ENCODE measurements at places on chromosomes 6 and 20.
A peak's percentile ranks its signal among the peaks of the same experiment; 100 is the strongest.

- peak; percentile 81 for DNase-seq
Observed at GRCh38 chr6:26026833-26027490, 60.3 kb upstream of the HFE start.

- DNase-seq, result no peak
Observed at GRCh38 chr6:130852844-130853554, 25.8 kb downstream of the SMLR1 start.

GRCh38 chr20:58623579-58624473 lies 27.3 kb upstream of the STX16 start:
- no peak for DNase-seq

GRCh38 chr6:52423971-52424381 lies 3.8 kb downstream of the EFHC1 start:
- no peak for DNase-seq

DNA sequence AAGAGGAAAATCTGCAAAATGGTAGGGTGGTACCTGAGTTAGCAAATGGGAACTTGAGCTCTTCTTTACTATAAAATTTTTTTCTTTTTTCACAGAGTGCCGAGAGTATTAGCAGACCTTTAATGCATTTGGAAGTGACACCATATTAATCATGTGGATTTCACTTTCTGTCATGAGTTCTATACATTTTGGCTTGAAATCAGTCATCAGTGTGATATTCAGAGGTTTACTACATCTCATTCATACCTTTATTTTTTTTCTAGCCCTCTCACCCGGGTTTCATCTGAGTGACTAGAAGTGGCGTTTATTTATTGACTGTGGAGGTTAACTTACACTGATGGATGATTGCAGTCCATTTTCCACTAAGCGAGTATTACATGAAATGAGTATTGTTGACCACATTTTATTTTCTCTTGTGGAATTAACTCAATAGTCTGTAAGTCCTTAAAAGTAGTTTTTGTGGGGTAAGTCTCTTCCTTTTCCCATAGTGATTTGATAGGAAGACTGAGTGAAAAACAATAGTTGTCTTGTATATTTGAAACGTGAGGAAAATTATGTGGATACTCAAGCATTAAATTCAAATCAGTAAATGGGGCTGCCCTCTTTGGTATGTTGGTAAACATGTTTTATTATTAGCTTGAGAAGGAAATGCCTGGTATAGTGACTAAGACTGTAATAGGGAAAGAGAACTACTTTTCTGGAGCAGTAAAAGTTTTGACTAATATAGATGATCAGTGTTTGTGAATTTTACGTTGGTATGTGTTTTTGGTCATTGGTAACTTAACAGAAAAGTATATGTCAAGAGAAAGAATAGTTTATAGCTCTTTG lies 55.5 kb downstream of the JARID2 start:
- no peak for DNase-seq

GRCh38 chr6:15672291-15672690 lies 9.5 kb upstream of the DTNBP1 start:
- no peak for DNase-seq

DNA sequence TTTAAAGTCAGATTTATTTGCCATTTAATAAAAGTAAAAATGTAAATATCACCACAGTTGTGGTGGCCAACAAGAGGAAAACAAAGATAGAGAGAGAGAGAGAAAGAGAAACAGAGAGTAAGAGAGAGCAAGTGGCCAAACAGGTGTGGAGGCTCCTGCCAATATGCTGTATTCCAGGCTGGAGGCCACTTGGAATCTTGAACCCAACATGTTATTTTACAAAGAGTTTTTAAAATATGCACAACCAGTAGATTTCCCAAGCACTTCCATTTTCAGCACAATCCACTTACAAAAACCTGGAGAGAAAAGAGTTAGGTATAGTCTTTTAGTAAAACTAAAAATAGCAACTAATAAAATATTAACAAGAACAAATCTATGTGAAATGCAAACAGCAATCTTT lies 1323.1 kb upstream of the CITED2 start:
- no peak for DNase-seq

- DNase-seq, result no peak
Observed at GRCh38 chr20:47665221-47665991, 119.9 kb downstream of the SULF2 start.

DNA sequence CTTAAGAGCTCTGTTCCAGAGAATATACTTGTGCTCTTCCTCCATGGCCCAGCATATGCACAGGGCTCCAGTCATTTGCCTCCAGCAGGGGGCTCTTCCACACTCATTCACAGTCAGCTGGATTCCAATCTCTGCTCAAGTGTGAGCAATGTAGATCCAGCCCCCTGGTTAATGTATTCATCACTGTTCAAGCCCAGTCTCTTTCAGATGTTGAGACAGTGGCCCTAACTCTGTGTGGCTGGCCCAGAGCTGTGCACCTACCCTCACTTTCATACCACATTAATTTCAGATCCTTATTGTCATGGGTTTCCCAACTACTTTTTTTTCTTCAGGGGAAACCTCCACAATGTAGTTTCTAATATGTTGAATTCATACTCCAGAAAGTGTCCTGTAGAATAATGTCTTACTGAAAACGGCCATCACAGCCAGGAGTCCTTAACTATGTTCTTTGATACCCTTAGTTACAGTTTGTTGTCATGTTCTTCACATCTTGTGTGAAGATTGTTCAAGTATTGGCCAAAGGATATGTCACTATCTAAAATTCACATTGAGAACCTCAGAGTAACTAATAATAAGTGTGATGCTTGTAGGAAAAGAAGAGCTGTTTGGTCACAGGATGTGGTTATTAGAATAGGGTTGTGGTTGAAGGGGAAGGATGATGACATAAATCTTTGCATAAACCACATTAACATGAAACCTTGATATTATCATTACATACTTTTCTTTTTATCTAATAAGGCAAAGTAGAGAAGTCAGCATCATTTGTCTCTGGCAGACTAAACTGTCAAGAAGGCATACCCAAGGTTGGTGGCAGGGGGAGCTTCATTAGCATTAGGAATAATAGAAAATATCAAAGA lies 14.4 kb upstream of the HLA-DQA1 start:
- DNase-seq, result no peak

DNA sequence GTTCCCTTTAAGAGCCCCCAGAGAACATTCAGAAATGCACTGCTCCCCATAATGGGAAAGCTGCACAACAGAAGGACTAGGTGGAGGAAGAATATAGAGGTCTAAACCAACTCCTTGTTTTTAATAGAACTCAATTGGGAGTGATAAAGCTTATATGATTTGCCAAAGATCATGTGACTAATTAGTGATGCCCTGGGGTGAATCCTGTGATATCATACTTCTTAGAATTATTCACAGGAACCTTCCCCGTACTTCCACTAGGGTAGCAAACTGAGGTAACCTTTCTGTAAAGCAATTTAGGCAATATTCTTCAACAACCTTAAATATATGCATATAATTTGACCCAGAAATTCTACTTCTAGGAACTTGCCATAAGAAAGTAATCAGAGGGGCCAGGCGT lies 84.4 kb downstream of the TFAP2A start:
- no peak for DNase-seq

DNA sequence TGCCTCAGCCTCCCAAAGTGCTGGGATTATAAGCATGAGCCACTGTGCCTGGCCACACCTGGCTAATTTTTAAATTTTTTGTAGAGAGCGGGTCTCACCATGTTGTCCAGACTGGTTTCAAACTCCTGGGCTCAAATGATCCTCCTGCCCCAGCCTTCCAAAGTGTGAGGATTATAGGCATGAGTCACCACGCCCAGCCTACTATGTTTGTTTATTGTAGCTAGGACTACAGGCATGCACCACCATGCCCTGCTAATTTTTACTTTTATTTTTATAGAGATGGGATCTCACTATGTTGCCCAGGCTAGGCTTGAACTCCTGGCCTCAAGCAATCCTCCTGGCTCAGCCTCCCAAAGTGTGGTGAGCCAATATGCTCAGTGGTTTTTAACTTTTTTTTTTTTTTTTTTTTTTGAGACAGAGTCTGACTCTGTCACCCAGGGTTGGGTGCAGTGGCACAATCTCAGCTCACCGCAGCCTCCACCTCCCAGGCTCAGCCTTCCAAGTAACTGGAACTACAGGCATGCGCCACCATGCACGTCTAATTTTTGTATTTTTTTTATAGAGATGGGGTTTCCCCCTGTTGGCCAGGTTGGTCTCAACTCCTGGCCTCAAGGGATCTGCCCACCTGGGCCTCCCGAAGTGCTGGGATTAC lies 12.0 kb upstream of the DDX43 start:
- DNase-seq, result no peak

- no peak for DNase-seq
Observed at GRCh38 chr20:14498772-14499171, 161.4 kb upstream of the FLRT3 start.

- DNase-seq, result no peak
Observed at GRCh38 chr6:43060034-43060754, 763 bp downstream of the KLC4 start.

DNA sequence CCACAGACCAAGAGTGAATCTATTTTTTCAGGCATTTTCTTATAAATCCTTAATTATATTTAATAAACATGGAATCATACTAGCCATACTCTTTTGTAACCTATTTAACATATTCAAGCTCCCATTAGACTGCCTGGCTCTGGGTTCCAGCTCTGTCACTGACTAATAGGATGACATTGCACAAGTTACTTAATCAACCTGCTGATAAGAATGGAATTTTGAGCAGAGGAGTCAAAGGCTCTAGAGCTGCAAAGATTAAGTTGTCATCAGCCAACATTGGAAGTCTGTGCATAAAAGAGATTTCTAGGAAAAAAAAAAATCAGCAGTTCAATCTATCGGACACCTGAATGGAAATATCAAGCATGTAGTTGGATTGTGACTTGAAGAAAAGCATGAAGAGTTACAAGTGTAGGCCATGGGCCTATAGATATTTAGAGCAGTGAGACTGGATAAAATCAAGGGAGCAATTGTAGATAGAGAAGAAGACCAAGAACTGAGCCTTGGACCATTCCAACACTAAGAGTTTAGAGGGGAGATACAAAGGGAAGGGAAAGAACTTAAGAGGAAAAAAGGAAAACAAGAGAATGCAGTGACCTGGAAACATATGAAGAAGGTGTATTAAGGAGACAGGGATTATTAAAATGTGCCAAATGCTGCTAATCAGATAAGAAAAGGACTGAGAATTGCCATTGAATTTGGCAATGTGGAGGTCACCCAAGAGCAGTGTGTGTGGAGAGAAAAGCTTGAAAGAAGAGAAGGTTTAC lies 11.0 kb upstream of the HINT3 start:
- no peak for DNase-seq

GRCh38 chr6:126199466-126199865 lies 140.4 kb upstream of the CENPW start:
- DNase-seq, result no peak

- DNase-seq, result no peak
Observed at GRCh38 chr6:34524971-34525370, 31.2 kb downstream of the SPDEF start.

- no peak for DNase-seq
Observed at GRCh38 chr20:11207749-11208502, 534.1 kb upstream of the JAG1 start.

DNA sequence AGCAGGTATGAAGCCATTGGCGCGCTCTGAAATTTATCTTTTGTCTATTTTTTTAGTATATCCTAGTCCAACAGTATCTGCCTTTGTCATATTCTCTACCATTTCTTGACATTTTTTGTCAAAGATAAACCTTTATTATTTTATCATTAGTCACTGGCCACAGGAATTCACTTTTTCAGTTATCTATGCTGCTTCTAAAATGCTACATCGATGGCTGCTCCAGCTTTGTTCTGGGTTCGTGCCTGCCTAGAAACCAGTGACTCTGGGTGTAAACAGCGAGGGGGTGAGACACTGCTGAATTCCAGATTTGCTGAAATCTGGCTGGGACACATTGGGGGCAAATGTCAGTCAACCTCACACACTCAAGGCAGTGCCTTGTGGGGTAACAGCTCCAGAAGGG lies 193.4 kb downstream of the CDC5L start:
- DNase-seq, result no peak

DNA sequence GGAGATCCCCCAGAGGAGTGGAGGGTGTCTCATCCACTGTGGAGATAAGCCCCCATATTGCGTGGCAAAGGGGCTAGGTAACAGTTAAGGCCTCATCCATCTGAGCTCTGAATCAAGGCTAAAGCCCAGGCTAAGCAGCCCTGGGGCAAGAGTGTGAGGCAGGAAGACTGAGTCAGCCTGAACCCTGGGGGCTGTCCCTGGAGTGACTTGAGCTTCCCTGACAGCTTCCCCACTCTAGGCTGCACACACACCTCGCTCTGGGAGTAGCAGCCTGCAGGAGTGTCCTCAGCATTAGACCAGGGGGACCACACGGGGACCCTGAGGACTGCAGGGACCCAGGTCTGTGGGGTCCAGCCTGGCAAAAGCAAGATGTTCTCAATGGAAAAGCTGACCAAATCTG lies 27.9 kb downstream of the UBD start:
- DNase-seq, result no peak

DNA sequence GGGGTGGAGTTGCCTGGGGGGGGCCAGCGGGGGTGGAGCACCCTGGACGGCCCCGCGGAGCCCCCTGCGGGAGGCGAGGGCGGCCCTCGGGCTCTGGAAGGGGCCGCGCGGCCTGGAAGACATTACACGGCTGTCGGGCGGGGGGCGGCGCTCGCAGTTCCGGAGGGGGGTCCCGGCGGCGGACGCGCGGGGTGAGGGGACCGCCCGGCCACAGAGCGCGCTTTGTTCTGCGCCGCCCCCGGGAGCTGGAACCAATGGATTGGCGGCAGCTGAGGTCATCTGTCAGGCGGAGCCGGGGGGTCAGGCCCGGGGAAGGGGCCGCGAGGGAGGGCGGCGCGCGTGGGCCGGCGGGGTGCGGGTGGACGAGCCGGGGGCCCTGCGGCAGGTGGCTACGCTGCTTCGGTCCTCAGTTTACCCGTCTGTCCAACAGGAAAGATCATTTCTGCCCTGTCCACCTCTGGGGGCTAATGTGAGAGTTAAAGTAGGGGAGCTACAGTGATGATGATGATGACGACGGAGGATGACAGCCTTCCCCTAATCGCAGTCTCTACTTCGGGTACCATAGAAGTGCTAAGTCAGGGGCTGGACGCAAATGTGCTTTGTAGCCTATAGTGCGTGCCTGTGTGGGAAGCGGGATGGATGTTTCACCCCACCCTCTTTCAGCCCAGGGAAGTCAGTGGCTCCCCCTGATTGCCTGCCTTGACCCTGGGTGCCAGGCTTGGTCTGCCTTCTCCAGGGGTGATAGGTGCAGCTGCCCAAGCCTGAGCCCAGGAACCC lies 10.4 kb downstream of the SRXN1 start:
- no peak for DNase-seq

DNA sequence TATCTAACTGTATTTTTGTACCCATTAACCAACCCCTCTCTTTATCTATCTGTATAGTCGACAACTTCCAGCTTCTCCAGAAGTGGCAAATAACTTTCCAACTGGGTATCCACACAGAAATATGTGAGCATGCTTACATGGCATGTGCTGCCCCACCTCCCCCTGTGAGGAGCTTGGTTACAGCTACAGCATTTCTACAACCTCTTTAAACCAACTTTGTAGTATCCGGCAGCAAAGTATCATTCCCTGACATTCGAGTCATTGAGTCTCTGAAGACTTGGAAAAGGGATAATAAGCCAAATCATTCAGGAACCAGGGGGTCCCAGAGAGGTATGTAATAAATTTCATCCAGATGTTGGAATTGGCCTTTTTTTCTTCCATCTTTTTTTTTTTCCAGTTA lies 48.2 kb upstream of the ASIP start:
- no peak for DNase-seq

- DNase-seq, result no peak
Observed at GRCh38 chr20:50250679-50251382, 60.2 kb downstream of the CEBPB start.
